ENCODE measurements at places on chromosomes 1 and 21. TPM values are rescaled to one million over a fixed set of nuclear protein-coding genes. Genes with fewer than 3 reads are reported as not detected.

- DNase-seq: no peak
These were observed 469.8 kb downstream of the NCAM2 start for GRCh38 chr21:21468003-21468402.

DNA sequence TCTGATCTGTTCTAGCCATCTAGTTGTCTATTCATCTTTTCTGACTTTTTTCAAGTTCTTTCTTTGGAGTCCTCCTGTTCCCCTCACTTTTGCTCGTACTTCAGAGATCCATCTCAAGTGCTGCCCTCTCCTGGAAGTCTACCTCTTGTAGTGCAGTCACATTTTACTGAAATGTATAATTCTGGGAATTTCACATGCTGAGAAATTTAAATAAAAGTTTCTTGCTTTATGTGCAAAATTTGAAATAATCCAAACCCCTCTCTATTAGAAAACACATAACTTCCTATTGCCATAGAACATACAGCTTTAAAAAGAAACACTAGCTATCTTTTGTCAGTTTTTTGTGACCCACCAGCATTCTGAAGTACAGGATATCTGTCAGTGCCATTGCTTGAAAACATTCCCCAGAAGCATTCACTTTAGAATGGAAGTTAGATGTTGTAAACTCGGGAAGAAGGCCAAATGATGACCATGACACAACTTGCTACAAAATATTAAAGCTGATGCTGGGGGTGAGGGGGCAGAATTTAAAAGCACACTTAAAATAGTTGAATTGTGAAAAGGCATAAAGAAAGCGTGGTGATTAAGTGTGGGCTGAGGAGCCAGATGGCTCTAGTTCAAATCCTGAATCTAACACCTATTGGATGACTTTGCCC, 22.0 kb downstream of the RLF start:
- DNase-seq: no peak

GRCh38 chr1:66137235-66137634, 344.5 kb downstream of the PDE4B start:
- no peak for DNase-seq

Gene REN
- 88.3 TPM for polyA plus RNA-seq

- DNase-seq: no peak
These were observed 252.5 kb upstream of the C1orf105 start for GRCh38 chr1:172167796-172168596.

Gene FAM3B
- 22.8 TPM for polyA plus RNA-seq

GRCh38 chr1:2388004-2388913, 3.1 kb downstream of the MORN1 start:
- DNase-seq: no peak

DNA sequence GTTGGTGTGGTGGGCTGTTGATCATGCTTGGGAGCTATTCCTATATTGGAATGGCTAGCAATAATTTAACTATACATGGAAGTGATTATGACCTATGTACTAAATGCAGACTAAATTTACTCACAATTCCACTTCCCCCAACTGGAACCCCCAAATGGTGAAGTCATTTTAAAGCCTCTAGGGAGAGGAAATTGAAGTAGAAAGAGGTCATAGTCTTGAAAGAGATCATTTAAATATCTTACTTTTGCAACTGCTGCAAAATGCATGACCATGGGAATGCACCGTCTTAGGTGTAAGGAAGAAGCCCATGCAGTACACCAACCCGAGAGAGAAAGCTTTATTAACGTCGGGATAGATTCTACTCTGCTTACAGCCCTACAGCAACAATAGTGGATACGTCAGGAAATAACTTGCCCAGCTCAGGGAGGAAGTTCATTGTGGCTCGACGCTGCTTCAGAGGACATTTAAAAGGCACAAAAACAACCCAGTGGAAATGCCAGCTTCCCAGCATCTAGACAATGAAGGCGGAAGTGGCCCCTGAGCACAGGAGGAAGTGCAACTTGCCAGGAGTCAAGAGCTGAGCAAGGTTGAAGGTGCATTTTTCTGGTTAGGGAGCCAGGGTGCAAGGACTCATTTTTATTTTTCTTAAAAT, 26.5 kb downstream of the CYYR1 start:
- DNase-seq: no peak

GRCh38 chr21:44556879-44557278, 1.7 kb downstream of the KRTAP10-3 start:
- no peak for DNase-seq

DNA sequence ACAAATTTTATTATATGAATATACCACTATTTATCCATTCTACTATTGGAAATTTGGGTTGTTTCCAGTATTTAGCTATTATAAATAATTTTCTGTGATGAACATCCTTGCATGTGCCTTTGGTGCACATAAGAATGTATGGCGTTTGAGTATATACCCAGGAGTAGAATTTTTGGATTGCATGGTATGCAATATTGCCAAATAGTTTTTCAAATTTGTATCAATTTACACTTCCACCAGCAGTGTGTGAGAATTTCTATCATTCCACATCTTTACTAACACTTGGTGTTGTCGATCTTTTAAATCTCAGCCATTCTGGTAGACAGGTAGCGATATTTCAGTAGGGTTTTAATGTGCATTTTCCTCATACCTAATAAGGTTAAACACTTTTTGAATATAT, 9.2 kb upstream of the FNBP1L start:
- DNase-seq: no peak

DNA sequence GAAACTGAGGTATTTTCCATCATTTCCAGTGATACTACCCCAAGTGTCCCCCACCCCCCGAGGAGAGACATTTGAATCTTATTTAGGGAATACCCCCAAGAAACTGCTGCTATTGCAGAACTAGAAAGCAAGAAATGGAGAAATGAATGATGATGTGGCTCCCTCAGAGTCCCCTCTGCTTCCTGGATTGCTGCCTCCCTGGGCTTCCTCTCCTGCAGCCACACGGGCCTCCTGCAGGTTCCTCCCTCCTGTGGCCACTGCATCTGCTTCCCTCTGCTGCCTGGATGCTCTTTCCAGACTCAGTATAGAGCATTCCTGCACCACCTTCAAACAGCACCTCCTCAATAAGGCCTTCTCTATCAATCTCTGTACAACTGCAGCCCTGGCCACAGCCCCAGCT, 69.3 kb downstream of the SLC25A24 start:
- no peak for DNase-seq

Gene ANKRD45
- polyA plus RNA-seq: 5.6 TPM

DNA sequence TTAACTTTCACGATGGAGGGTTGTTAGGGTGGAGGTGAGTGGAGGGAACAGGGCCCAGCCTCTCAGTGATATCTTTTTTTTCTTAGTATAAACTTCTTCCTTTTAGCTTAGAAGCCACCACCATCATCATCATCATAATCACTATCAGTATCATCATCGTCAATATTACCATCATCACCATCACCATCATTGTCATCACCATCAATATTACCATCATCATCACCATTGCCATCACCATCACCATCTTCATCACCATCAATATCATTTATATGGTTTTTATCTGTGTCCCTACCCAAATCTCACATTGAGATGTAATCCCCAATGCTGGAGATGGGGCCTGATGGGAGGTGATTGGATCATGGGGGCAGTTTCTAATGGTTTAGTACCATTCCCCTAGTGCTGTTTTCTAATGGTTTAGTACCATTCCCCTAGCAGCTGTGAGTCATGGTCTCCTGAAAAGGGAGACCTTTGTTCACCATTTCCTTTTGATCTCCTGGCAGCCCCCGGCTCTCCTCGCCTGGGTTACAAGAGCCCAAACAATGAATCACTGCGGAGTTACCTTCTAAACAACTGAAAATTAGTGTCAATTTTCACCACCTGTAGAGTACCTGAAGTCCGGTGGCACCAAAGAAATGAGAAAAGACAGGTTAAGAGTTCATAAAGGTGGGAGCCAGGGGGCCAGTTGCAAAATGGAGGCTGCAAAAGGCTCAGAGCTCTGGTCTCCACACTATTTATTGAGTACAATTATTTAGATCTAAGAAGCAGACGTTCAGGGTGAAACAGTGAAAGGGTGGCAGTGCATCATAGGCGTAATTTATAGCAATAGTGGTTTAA, 3.1 kb upstream of the PLA2G2E start:
- no peak for DNase-seq

Gene AZIN2
- 8.8 TPM for polyA plus RNA-seq

- DNase-seq: no peak
These were observed 23.7 kb downstream of the SLC44A3 start for GRCh38 chr1:94843846-94844245.

DNA sequence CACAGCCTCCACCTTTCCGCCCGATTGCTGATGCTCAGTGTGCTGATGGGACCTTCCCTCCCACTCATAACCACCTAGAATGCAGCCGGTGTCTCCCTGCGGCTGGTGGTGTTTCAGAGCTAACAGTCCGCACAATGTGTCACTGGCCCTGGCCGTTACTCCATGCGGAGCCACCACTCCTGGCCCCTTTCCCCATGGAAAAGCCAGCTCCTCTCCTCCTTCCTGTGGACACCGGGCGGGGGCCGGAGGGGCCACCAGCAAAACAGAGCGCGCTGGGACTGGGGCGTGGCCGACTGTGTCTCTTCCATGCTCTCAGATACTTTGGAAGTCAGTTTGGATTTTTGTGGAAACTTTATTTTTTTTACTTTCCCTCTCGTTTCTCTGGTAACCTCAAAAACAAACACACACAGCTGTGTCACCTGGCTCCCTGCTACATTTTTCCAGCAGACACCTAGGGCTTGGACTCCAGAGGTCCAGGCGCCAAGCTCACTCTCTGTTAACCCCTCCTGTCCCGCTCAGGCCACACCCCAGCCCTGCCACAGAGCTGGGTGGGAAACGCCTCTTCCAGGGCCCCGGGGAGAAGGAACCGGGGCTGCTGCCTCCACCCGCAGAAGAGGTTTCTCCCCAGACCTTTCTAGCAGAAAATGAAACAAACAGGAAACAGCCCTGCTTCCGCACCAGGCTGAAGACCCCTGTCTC, 32.5 kb upstream of the COL6A2 start:
- no peak for DNase-seq

Gene LCE2D
- polyA plus RNA-seq: not detected

DNA sequence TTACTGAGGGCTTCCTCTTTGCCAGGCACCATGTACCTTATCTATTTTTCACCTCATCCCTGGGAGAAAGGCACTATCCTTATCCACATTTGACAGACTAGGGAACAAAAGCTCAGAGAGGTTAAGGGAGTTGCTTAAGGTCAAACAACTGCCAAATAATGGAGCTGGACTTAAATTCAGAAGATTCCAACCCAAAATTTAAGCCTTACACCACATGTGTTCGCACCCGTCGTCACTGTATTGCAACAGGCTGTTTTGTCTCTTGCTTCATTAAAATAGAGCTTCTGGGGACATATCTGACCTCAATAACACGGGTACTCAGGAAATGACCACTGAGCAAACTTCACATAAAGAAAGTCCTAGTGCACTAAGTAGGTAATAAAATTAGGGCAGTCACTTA, 62.0 kb downstream of the TRABD2B start:
- DNase-seq: no peak

DNA sequence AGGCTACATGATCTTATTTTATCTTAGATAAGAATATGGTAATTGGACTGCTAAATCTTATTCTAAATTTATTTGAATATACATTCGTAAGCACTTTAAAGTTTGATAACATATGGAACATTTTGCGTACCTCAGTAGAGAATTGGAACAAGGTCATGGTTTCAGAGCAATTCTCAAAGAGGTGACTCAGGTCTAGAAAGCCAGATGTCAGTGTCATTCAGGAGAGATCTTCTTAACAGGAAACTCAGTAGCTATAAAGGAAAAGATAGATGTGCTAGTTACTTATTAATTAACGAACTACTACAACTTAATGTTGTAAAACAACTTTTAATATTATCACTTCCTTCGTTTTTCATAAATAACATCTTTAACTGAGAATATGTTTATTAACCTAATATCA, 142.5 kb downstream of the USP25 start:
- no peak for DNase-seq

Gene VCAM1
- polyA plus RNA-seq: 44.6 TPM

Gene ARHGEF2
- 97.8 TPM for polyA plus RNA-seq

Gene CELA3B
- polyA plus RNA-seq: not detected

GRCh38 chr1:29186707-29187106, 5.0 kb upstream of the SRSF4 start:
- DNase-seq: no peak

- DNase-seq: no peak
These were observed 100.1 kb upstream of the SLC2A1 start for GRCh38 chr1:43058545-43059360.

DNA sequence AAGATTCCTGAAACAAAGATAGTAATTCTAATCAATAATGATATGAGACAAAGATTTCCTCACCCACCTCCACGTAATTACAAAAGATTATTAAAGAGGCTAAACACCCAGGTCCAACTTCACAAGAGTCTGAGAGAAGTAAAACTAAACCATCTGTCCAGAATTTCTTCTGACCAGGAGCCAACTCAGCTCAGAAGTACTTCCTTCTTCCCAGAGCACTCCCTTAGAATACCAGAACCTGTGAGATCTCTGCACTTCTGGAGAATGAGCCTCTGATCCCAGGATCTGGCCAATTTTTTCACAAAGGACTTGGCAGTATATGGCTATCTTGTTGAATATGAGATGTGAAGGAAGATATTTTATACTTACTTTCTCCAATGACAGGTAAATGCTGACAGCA, 120.6 kb upstream of the PALMD start:
- no peak for DNase-seq

DNA sequence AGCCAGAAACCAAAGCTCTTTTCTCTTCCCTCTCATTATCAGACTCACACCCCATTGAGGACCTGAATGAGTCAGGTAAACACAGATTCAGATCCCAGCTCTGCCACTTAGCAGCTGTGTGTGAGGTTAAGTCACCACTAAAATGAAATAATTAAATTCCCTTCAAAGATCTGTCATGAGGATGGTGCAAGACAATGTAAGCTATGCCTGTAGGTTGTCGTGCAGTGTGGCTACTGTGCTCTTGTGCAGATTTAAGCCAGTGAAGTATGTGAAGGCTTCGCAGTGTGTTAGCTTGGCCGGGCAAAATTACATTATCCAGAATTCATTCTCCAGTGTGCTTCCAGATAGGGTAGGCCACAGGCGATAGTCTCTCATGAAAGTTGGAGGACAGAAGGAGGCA, 13.6 kb downstream of the UBL4B start:
- no peak for DNase-seq

DNA sequence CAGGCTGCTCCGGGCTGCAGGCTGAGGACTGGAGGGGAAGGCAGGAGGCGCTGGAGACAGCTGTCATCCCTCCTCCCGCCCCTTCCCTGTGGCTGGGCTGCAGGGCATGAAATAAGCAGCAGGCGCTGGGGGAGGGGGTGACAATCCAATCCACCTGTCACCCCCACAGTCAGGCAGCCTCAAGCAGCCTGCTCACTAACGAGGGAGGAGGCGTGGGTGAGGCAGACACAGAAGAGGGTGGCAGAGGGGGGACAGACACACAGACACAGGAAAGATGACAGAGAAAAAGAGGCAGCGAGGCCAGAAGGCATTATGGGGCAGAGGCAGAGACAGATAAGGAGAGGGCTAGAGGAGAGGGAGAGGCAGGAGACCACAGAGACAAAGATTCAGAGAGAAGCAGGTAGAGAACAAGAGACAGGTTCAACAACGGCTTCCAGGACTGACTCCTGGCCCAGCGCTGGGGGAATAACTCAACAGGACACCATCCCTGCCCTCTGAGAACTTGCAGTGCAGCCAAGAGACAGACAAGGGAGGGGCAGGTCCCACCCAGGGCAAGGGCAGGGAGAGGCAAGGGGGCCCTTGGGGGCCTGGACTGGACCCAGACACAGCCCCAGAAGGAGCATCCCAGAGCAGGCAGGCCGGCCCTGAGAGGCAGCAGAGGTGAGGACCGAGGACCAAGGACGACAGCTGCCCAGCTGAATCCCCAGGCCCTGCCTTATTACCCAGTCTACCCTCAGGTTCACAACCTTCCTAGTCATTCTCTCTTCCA, 11.2 kb downstream of the MEF2D start:
- no peak for DNase-seq

Gene FAM163A
- polyA plus RNA-seq: 0.58 TPM
